Transverse colon (tissue), 4 donors: ENCODE measurements at places on chromosomes 4 and X.

GRCh38 chrX:119455264-119455663 lies 13.0 kb upstream of the SLC25A5 start:
- DNase-seq: no peak

- DNase-seq: no peak
These were observed 8.5 kb downstream of the PCDH10 start for GRCh38 chr4:133157460-133158160.

DNA sequence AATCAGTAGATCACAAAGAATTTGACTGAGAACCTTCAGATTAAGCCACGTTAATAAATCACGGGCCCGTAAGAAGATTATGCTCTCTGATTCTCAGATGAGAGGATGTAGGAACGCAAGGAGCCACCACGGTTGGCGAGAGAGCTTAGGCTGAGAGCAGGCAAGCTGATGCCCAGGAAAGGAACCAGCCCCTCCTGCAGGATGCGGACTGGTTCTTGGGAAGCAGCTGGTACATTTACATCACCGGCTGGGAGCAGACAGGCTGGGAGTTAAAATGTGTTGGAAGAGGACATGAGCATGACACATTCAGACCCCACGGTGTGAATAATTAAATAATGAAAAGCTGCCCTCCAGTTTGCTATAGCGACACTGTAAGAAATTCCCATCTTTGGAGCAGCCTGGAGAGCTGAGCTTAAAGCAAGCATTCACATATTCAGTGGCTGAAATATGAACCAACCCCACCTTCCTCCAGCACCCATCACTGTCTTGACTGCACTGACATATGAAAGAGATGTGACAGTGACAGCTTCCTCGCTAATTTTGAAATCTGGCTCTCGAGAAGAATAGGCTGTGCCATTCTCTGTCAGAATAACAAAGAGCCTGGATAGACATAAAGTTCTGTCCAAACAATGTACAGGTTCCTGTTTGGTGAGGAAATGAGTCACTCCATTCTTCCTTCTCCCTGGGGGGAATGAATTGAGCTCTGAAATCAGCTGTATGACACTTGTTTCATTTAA lies 33.1 kb downstream of the LNX1 start:
- no peak for DNase-seq

GRCh38 chrX:13721371-13721770 lies 13.0 kb downstream of the TRAPPC2 start:
- no peak for DNase-seq

DNA sequence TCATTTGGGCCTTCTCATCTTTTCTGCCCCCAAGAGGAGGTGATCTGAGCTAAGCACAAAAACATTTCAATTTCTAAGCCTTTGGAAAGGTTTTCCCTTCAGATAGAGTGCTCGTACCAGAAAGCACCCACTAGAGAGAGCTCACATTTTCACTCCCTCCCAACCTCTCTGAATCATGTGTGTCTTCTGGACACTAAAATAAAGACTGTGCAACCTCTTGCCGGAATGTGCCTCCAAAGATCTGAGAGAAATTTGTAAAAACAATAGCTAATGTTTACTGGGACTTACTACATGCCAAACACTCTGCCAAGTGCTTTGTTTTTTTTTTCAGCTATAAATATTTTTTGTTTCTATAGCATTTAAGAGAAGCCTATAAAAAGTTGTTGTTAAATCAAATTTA lies 120.6 kb upstream of the LNX1 start:
- DNase-seq: no peak

DNA sequence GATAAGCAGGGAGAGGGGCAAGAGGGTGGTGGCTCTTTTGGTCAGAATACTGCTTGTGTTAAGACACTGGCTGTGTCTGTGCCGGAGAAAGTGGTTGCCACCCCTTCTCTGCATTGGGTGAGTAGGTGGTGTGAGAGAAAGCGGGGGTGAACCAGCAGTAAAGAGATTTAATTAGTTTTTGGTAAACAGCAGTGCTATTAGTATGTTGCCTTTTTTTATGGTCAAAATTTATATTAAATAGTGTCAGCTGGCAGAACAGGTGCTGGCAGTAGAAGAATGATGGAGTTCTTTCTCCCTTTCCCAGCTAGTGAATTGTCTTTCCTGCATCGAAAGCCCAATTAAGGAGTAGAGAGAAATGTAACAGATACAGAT lies 181.6 kb downstream of the LARP7 start:
- no peak for DNase-seq

DNA sequence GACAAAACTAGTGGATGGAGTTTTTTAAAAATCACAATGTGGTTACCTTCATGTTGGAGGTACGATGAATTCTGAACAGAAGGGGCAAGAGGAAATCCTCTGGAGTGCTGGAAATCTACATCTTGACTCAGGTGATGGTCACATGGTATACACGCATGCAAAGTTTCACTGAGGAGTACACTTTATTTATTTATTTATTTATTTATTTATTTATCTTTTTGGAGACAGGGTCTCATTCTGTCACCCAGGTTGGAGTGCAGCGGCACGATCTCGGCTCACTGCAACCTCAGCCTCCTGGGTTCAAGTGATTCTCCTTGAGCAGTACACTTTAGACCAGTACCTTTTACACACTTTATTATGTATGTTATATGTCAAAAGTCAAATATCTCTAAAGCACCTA lies 645.7 kb upstream of the DIPK2B start:
- no peak for DNase-seq
